ENCODE measurements at places on chromosomes 4 and X.

GRCh38 chr4:25847329-25847728 is 15.5 kb downstream of the SEL1L3 start:
- no peak for DNase-seq

GRCh38 chr4:173855015-173855414 is 325.0 kb upstream of the HAND2 start:
- no peak for DNase-seq

- no peak for DNase-seq
Observed at GRCh38 chr4:146508229-146508939, 13.4 kb downstream of the SLC10A7 start.

- no peak for DNase-seq
Observed at GRCh38 chrX:82196866-82197265, 995.0 kb downstream of the SH3BGRL start.

GRCh38 chr4:122710434-122711308 is 21.8 kb upstream of the BBS12 start:
- no peak for DNase-seq

- no peak for DNase-seq
Observed at GRCh38 chrX:1212532-1212931, at the start of gene CRLF2. Gene CRLF2, minus strand, starts transcription at chrX:1212649. Its CDS starts 15 bp downstream, at chrX:1212634.

DNA sequence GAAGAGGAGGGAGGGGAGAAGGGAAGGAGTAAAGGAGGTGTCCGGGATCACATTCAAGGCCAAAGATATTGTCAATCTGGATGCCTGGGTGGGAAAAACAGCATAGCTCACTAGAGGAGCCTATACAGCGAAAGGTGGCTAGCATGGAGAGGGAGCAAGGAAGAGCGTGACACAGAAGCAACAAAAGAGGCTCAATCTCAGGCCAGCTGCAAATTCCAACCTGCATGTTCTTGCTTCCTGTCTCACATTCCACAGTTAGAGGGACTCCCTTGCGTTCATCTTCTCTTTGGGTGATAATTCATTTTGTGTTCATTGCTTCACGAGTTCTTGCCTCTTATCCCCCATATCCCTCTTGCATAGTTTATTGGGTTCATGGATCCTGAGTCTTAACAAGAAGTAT is 3.0 kb upstream of the CLNK start:
- no peak for DNase-seq

DNA sequence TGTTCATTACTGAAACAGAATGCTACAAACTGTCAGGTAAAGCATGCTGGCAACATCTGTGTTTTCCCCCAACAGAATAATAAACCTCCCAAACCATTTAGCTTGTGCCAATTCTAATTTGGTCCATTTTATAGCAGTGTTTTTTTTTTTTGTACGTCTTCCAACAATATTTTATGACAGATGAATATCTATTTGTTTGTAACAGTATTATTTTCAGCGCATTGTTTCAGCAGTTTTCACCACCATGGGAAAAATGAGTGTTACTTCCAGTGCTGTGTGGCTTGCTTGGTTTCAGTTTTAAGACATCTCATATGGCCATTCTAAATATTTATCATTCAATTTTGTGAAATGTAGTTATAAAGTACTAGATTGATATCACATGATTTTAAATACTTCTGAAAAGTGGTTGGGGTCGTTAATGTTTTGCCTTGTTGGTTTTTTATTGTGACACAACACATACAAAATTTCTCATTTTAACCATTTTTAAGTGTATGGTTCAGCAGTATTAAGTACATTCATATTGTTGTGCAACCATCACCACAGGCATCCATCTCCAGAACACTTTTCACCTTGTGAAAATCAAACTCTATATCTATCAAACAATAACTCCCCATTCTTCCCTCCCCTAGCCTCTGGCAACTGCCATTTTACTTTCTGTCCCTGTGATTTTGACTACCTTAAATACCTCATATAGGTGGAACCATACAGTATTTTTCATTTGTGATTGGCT is 25.6 kb upstream of the TBC1D19 start:
- no peak for DNase-seq

GRCh38 chr4:10741961-10742699 is 57.6 kb upstream of the CLNK start:
- DNase-seq, result no peak

- DNase-seq, result no peak
Observed at GRCh38 chrX:45145492-45146215, 55.0 kb downstream of the DIPK2B start.

DNA sequence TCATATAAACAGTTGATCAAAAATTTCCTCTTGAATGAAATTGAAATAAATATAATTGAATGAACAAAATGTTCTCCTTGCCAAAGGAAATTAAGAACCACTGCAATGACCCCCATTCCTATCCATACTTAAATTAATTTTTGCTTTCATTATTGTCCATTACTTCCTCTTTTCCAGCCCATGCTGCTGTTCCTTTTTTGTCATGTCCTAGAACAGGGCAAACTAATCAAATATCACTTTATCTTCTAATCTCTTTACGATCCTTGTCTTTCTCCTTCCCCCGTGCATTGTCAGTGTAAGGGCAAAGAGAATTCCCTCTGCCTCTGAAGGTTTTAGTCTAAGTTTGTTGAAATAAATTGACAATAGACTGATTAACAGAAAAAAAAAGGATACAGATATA is 203.0 kb downstream of the CENPC start:
- DNase-seq, result no peak

DNA sequence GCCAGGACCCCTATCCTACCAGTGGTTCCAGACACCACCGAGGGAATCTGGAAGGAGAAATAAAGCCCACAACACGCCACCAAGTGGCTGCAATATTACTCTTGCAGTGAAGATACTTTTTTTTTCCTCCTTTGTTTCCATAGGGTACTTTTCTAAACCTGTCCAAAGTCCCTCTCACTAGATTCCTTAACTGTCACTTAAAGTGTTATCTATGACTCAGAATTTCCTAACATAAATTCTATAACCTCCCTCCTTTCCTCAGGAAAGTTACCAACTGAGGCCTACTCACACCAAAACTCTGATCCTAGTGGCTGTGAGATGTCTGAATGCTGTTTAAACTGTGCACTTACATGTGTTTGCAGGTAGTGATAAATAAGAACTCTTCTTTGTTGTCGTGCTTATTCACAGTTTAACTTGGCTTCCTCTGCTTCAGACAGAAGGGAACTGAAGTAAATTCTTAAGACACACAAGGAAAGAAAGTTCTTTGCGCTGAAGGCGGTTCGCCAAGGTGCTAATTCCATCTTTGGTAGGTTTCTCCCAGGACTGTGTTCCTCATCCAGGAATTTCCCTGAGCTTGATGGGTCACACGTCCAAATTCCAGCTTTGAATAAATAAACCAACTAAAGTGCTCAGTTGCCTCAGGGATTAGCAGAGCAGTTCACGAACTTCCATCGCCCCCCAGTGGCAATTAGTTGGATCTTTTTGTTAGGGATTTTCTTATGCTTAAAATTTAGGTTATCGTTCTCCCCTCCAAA is 10.7 kb upstream of the HCCS start:
- DNase-seq, result no peak

GRCh38 chrX:154333116-154333515 is 37.5 kb downstream of the TKTL1 start:
- no peak for DNase-seq

- DNase-seq, result no peak
Observed at GRCh38 chrX:127390316-127390715, 570.8 kb downstream of the PRR32 start.

DNA sequence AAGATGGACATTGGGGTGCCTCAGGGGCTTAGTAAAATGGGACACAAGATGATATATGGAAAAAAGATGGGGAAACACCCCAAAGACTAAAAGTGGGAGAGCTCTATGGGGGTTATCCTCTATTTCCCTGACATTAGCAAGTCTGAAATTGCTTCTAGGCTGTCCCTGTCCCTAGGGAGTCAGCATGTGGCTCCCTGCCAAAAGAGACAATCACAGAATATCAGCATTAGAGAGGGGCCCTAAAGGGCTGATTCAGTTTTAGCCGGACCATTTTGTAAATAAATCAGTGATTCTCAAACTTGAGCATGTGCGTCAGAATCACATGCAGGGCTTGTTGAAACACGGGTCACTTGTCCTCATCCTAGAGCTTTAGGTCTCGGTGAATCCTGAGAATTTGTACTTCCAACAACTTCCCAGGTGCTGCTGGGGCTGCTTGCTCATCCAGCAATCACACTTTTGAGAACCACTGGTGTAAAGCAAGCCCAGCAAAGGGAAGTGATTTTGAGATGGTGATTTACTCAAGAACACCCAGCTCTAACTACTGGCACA is 165.3 kb upstream of the DGKK start:
- no peak for DNase-seq

DNA sequence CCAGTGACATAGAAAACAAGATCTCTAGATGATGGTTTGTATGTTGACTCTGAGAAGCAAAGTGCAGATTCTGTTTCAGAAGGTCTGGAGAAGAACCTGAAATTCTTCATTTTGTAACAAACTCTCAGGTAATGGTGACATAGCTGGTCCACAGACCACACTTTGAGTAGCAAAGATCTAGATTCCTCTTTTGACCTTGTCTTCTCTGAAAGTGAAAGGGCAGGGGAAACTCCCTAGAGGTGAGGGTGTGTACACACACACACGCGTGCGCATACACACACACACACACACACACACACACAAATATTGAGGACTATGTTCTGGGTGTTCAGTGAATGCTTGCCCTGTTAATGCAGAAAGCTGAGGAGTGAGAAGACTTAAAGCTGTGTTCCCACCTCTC is 110.1 kb downstream of the NHSL2 start:
- DNase-seq, result no peak

GRCh38 chrX:110665223-110666002 is 130.2 kb downstream of the CHRDL1 start:
- DNase-seq, result peak; percentile 20

GRCh38 chrX:132390792-132391191 is 98.0 kb downstream of the MBNL3 start:
- DNase-seq, result no peak

- no peak for DNase-seq
Observed at GRCh38 chrX:78769946-78770345, 22.4 kb downstream of the LPAR4 start.

GRCh38 chr4:55386073-55386472 is 9.7 kb upstream of the TMEM165 start:
- no peak for DNase-seq

- DNase-seq, result no peak
Observed at GRCh38 chrX:97290199-97290598, 406.5 kb downstream of the RPA4 start.

DNA sequence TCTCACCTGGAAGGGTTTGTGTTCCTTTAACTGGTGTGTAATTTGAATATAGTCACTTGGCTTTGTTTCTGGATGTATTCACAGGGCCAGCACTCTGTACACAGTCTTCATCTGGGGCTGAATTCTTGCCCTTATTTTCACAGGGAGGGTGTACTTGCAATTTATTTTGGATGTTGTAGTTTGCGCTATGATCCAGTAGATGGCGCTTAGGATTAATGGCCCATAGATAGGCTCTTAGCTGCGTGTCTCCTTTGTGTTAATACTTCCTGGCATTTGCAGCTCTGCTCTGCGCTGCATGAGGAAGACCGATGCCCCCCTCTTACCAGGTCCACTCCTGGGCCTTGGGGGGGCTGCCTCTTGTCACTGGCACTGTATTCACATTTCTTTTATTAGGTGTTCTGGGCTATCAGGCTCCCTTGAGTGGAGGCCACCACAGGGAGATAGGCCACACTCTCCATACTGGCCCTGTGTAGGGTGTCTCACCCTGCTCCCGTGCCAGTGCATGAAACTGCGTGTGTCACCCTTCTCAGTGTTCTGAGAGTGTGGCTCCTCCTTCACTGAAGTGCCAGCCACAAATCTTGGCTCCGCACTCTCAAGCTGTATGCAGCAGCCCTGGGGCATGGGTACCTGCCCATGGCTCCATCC is 562.2 kb downstream of the ZIC3 start:
- no peak for DNase-seq

DNA sequence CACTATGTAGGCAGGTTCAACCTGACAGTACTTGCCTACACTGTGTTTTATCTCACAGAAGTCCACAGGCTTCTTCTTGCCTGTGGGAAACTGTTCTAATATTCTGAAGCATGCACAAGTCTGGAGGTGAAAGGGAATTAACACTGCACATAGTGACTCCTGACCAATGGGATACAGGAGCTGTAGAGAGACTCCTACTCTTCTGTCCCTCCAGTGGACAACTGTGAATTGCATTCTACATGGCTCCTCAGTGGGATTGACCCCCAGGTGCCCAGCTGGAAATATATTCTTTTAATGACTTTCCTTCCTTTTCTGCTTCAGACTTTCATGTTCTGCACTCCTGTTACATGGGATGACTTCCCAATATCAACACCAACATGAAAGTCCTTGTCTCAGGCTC is 8.2 kb upstream of the YIPF6 start:
- no peak for DNase-seq

GRCh38 chr4:3384391-3384770 is 57.4 kb upstream of the HGFAC start:
- no peak for DNase-seq

- DNase-seq, result no peak
Observed at GRCh38 chr4:7818399-7818911, 121.2 kb downstream of the AFAP1 start.

Data from stimulated activated CD4-positive, alpha-beta T cell treated with anti-CD3 and anti-CD28 coated beads, TNF-alpha, amount 100 ng/mL, for 48 hours (primary cell).